Renal cortex interstitium (tissue), 15 donors: ENCODE measurements at places on chromosomes 13 and 19.

GRCh38 chr19:17765069-17765618, 13.9 kb downstream of the FCHO1 start:
- DNase-seq, result no peak

- DNase-seq, result no peak
These were observed 107.2 kb downstream of the EDNRB start for GRCh38 chr13:77811381-77811780.

DNA sequence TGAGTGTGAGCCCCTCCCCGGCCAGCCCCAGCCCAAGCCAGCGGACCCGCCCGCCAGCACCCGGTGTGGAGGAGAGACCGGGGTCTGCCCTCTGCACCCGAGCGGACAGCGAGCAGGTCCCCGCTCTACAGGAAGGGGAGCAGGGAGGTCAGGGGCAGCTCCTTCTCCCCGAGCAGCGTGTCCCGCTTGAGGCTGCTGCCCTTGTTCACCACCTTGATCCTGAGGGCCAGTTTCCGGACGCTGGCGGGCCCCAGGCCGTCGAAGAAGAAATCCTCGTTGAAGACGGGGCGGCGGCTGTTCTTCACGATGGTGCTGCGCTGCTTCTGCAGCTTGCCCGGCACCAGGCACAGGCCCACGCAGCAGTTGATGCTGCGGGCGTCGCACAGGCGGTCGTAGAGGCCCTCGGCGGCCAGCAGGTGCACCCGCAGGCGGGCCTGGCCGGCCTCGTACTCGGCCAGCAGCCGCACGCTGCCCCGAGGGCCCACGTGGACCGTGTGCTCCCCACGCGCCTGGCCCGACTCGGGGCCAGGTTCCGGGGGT, 1.9 kb downstream of the C2CD4C start:
- no peak for DNase-seq

GRCh38 chr19:5950741-5951140, 27.2 kb downstream of the RANBP3 start:
- DNase-seq, result no peak

DNA sequence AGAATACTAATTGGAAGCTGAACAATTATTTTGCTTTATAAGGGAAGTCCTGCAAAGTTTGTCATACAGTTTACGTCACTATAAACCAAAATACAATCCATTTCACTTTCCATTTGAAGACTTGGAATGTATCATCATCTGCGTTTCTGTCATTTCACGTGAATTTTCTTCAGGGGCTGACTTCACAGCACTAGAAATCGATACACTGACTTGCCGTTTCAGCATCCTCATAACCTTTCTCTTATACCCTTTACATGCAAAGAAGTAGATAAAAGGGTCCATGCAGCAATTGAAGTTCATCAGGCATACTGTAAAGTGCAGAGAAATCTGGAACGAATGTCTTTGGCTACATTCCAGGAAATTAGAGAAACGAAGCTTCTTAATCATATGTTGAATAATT, 12.2 kb downstream of the GPR183 start:
- no peak for DNase-seq

DNA sequence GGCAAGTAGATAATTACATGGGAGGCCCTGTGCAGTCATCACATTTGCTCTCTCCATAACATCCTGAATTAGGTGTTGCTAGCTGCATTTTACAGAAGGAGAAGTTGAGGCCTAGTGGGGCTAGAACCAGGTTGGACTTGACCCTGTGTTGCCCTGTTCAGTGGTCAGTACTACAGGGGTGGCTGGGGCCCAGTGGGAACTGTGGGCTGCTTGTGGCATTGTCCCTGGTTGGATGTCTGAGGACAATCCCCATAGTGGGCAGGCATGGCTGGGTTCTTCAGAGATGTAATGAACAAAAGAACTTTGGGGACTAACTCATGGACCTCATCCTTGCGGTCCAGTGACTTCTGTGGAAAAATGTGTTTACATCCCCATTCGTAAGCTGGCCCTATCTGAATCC, 38.9 kb downstream of the MTUS2 start:
- DNase-seq, result no peak

- no peak for DNase-seq
These were observed 65.9 kb downstream of the SERP2 start for GRCh38 chr13:44439452-44440024.

DNA sequence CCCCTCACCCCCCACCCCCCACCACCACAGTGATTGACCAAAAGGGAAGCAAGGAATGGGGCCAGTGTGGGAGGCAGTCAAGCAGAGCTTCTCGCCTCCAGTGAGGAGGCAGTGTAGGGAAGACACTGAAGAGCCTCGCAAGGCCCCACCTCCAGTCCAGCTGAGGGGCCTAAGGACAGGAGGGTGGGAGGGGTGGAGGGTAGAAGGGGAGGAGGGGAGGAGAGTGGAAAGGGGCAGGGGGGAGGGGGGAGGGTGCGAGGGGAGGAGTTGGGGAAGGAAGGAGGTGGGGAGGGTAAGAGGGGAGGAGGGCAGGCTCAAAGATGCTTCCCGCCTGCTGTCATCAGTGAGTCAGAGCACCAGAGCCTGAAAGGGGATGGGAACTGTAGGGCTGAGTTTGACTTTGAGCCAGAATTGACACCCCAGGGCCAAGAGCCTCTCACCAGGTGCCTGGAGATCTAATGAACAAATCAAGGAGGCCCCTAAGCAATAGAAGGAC, 786.2 kb downstream of the UQCRFS1 start:
- DNase-seq, result no peak

DNA sequence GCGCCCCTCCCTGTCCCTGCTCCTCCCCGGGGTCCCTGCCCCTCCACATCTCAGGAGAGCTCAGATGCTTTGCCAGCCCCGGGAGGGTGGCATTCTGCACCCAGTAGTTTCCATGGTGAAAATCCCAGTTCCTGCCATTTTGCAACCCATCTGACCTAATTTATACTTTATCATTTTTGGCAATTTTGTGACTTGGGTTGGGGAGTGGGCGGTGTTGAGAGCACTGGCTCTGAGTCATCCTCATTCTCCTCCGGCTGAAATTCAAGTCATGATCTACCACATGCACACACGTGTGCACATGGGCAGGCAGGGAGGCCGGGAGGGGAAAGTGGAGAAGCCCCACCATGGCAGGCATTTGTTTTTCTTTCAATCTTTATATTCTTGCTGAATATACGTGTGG, 208.6 kb downstream of the URI1 start:
- no peak for DNase-seq

GRCh38 chr19:2246801-2247361, 2.2 kb upstream of the AMH start:
- no peak for DNase-seq

DNA sequence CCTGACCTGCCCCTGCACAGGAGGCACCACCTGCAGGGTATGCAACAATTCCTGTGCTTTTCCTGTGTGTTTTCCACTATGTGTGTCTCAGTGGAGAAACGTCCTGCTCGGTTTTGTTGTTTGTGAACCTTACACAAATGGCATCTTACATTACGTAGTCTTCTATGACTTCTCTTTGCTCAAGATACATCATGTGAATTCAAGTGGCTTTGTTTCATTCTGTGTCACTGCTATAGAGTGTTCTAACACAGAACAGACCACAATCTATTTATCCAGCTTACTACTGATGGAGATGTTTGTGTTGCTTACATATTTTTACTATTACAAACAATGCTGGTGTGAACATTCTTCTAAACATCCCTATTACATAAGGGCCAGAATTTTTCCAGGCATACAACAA, 97.7 kb downstream of the ANKRD10 start:
- no peak for DNase-seq

DNA sequence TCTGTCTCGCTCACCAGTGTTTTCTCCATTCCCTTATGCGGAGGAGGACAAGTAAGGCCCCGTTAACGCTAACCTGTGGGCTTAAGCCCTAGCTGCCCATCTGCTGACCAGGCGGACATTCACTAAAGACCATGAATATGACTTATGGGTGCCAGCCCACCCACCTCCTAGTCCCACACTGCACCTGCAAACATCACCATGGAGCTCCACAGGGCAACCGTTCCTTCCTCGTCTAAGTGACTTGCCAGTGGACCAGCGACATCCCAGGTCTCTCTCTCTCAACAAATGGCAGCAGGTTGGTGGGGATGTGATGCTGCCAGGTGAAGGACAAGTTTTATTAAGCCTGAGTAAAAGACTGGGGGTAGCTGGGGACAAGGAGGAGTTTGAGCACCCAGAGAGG, 55.2 kb downstream of the CCDC70 start:
- no peak for DNase-seq
